ENCODE measurements at places on chromosomes 4 and X. TPM values are rescaled to one million over a fixed set of nuclear protein-coding genes. Genes with fewer than 3 reads are reported as not detected.
A peak's percentile ranks its signal among the peaks of the same experiment; 100 is the strongest.

UNC5C gene
- 3.0 TPM for total RNA-seq

MAGT1 gene
- total RNA-seq, result 68.5 TPM

GAB3 gene
- 0.78 TPM for total RNA-seq

TLR8 gene
- not detected for total RNA-seq

CFAP47 gene
- not detected for total RNA-seq

ABLIM2 gene
- 0.32 TPM for total RNA-seq

GASK1B gene
- total RNA-seq, result 13.5 TPM

TRIM60 gene
- total RNA-seq, result not detected

CT83 gene
- total RNA-seq, result not detected

ENPEP gene
- not detected for total RNA-seq

DNA sequence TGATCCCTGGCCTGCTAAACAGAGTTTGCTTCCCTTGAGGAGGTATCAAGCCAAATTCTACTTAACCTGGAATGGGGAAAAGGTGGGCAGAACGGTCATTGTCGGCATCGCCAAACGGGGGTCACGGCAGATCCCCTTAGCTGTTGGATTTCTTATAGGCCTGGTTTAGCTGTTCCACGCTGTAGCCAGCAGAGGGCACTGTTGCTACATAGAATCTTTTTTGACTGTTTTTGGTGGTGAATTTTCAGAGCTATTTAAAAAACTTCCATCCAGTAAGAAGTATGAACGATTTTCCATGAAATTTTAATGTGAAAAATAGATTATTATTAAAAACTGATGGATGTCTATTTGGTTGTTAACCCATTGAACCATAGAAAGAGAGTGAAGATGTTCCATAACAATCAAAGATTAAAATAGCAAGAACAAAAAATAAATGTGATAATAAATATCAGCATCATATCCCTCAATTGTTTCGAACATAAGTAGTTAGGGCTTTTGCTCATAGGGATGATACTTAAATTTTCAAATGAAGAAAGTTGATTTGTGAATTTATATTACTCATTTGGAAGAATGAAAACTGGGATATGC, 56.6 kb downstream of the LINC00632 start:
- DNase-seq, result peak; percentile 13

DNA sequence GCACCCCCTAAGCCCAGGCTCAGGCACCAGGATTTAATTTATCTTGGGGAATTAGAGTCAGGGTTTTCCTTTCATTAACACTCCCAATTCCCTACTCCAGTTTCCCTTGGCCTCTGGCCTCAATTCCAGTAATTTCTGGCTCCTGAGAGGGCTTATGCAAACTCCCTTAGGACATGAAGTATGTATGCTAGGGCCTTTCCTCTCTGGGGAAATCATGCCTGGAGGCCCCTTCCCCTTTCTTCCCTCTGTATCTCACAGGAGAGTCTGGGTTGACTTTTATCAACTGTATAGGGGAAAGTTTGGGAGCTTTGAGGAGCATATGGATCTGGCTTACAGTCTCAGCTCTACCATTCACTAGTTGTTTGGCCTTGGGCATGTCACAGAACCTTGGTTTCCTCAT, 169.5 kb downstream of the SHROOM4 start:
- no peak for DNase-seq

- DNase-seq, result no peak
These were observed 106.3 kb downstream of the SORCS2 start for GRCh38 chr4:7298619-7299009.

DNA sequence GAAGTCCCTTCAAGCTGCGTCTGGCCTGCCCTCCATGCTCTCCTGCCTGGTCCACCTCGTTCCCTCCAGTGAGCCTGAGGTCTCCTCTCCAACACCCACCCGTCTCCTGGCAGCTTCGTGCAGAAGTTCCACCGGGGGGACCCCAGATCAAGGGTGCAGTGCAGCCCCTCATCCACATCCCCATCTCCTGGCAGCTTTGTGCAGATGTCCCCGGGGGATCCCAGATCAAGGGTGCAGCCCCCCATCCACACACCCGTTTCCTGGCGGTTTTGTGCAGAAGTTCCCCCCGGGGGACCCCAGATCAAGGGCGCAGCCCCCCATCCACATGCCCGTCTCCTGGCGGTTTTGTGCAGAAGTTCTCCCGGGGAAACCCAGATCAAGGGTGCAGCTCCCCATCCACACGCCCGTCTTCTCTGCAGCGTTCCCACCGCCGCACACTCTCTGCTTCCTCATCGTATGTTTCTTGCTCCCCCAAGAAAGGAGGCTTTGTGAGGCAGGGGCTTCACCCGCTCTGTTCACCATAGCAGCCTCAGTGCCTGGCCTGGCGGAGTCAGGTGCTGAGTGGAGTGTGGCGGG, 35.7 kb downstream of the PIGG start:
- no peak for DNase-seq

DNA sequence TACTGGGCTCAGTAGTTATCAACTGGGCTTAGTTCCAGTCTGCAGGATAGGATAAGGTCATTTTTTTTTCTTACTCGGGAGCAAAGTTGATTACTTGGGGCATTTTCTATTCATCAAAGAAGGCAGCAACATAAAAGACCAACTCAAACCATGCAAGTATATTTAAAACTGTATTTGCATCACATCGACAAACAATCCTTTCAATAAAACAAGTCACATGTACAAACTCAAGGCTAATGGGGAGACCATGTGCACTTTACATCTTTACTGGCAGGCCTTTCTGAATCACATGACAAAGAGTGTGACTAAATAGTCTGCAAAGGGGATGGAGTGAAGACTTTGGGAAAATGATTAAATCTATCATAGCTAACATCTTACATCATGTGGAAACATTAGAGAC, 610.4 kb upstream of the BOD1L1 start:
- no peak for DNase-seq

DNA sequence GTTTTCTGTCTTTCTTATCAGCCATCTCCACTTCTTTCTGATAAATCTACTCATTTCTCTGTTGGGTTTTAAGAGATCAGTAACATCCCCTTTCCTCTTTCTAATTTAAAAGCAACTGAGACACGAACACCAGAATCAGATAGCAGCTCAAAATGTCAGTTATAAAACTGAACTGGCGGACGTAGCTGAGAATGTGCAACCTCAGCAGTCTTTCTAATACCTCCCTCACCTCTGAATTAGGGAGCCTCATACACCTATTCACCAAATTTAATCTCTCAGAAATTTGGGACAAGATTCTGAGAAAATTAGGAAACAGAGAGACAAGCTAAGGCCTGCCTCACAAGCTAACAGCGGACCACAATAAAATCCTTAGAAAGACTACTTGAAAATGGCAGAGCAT, 52.0 kb upstream of the ACSL4 start:
- no peak for DNase-seq

GRCh38 chr4:34258176-34258575, 1986.1 kb downstream of the ARAP2 start:
- DNase-seq, result no peak

DNA sequence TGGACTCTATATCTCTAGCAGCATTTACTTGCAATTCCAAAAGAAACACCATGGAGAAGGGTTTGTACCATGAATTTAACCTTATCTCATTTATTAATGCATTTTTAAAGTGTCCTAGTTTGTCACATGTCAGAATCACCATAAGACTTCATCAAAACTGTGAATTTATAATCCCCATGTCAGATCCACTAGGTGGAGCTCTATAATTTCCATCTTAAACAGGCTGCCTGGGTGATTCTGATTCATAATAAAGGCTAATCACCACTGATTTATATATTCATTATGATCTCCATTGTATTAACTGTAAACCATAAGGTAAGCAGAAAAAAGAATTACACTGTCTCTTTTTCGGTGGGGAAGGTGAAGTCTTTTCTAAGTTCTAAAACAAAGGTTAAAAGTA, 4.0 kb downstream of the TCEAL2 start:
- no peak for DNase-seq

GRCh38 chr4:133565379-133565778, 416.3 kb downstream of the PCDH10 start:
- peak; percentile 1 for DNase-seq

GRCh38 chrX:21831496-21831895, 7.9 kb upstream of the MBTPS2 start:
- no peak for DNase-seq

DNA sequence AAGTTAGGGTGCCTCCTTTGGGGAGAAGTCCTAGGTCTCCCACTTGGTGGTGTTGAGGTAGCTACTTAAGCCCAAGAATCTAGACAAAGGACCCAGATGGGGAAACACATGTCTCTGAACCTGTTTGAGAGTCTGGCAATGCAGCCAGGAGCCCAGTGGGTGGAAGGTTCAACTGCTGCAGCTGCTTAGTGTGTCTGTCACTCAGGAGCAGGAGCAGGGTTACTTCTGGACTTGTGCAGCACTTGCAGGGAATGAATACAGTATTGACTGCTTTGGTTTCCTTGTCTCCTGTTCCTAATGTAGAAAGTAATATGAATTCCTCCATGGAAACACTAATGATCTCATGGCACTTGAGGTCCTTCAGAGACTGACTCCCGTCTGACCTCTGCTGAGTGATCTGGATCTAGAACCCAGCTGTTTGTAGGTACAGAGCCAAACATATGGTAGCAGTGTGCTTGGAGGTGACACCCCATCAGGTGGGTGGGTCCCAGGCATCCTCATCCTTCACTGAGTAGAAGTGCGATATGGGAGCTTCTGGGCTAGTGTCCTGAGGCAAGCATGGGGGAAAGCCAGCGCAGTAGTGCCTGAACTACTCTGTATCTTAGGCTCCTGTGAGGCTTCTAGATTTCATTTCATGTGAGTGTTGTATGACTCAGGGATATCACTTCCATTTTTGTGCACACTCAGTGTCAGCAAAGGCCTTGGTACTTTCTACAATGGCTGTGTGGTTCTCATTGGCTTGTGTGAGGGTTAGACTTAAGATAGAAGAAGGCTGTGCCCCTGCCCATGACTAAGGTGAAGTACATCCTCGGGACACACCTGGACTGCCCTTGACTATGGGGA, 85.0 kb upstream of the WDR1 start:
- peak; percentile 23 for DNase-seq
